ENCODE measurements at places on chromosomes 1 and 21.

GRCh38 chr1:20139776-20140612 is 871 bp downstream of the PLA2G2F start:
- no peak for DNase-seq

DNA sequence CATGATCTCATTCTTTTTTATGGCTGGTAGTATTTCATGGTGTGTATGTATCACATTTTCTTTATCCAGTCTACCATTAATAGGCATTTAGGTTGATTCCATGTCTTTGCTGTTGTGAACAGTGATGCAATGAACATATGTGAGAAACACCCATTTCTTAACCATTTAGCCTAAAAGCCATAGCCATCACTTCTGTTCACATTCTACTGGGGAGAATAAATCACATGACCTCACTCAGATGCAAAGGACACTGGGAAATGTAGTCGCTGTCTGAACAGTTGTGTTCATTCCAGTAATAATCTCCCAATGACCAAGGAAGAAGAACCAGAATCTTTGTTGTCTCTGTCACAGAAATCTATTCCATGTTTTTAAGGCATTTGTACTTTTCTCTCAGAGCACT is 15.1 kb upstream of the PLA2G2E start:
- DNase-seq, result no peak

DNA sequence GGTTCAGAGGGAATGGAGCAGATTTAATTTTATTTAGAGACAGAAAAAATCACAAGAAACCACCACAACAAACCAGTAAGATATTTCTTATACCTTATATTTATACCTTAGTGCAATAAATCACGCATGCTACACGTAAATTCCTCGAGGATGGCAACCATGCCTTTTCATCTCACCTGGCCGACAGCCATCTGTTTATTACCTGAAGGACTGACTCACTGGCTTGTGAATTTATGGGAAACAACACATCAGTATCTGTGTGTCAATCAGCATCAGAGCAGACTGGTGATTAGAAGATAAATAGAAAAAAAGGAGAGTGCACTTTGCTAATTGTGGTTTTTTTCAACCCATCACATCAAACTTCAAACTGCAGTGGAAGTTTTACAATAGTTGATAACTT is 58.4 kb downstream of the S1PR1 start:
- DNase-seq, result no peak

DNA sequence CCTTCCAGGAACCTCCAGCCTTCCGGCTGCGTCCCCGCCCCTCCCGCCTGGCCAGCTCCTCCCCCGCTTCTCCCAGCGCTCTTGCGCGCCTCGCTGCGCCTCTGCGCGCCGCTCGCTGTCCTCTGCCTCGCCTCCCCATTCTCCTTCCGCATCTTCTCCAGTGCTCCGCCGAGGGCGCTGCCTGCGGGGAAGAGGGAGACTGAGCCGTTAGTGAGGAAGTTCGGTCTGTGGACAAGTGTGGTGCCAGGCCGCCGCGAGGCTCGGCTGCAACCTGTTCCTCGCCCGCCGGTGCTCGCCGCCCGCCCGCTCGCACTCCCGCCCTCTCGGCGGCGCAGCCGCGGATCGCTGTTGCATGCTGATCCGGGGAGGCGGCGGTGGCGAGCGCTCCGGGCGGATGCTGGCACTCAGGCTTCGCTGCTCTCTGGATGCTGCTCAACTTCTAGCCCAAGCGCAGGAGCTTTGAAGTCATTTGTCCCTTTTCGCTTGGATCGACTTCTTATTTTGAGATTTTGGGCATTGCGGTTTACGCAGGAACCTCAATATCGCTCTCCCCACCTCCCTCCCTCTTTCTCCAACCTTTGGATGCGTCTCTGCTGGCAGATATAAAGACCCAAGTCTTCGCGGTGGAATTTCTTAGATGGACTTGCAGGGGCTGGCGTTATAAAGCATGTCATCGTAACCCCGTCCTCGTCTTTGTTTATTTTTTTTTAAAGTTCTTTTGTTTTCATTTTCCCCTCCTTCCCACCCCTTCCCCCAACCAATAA is 614 bp upstream of the CACNA1E start:
- DNase-seq, result peak; percentile 53

- no peak for DNase-seq
These were observed 22.4 kb downstream of the PEX14 start for GRCh38 chr1:10497109-10497508.

- DNase-seq, result no peak
These were observed 200.7 kb downstream of the LHX8 start for GRCh38 chr1:75334876-75335389.
